ENCODE measurements at places on chromosomes 5 and 9.

- no peak for DNase-seq
Measured at GRCh38 chr5:36694351-36694750, 87.9 kb downstream of the SLC1A3 start.

DNA sequence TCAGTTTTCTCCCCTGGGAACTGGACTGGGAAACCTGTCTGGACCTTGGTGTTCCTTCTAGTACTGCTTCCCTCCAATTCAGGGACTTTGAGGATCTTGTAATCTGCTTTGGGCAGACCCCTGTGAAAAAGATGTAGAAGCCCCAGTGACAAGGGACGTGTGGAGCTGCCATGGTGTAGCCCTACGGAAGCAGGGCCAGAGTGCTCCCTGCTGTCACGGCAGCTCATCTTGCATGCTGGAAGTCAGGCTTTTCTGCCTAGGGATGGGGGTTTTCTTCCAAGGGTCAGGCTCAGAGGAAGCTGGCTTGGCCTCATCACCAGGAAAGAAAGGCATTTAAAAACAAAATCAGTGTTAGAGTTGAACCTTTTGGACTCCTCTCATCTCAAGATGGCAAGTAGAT, 86.4 kb downstream of the AMBP start:
- DNase-seq: no peak

DNA sequence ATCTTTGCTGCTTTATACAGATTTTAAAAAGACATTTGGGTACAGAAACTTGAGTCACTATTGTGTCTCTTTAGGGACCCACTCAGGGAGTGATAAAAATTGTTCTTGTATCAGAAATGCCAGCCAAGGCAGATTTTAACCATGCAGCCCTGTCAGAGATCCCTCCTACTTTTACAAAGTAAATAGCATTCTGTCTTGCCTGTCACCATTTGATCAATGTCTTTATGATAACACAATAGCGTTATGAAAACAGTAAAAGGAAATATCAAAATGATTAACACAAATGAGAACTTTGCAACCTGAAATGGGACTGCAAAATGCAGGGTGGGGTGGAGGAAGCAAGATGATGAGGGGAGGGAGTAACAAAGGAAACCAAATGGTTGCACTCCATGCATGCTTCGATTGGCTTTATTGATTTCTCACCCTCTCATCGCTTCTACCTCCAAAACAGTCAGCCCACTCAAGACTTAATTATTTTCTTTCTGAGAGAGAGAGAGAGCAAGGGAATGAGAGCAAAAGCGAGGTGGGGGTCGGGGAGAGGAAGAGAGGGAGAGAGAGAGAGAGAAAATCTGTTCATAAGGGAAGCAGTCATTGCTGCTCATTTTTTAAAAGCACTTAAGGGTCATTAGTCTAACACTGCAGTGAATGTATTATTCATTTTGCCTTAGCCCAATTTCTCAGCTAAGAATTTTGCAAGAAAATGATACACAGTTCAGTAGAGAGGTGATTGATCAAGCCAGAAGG, 576.5 kb downstream of the CSNK1G3 start:
- no peak for DNase-seq

- DNase-seq: no peak
Measured at GRCh38 chr9:131421691-131422090, 27.8 kb downstream of the PRRC2B start.

DNA sequence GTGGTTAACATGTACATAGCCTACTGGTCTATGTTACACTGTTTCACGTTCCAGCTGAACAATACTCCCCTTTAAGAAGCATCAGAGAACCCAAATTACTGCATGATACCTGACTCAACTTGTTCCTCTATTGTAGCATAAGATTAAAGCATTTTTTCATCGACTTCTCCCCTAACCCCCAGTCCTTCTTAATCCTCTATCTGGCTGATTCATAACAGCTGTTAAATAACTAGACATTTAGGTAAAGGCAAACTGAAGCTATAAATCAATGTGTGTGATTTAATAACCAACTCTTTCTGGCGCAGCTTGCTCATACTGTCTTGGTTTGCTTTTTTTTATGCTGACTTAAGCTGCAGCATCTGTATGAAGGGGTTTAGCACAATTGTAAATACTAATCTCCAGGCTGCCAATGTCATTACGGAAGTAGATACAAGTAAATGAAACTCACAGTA, 94.2 kb upstream of the MTAP start:
- no peak for DNase-seq

Data from activated CD8-positive, alpha-beta T cell treated with anti-CD3 and anti-CD28 coated beads for 36 hours (primary cell).